Endothelial cell (in vitro differentiated cells): ENCODE measurements at places on chromosomes 6 and 20.

DNA sequence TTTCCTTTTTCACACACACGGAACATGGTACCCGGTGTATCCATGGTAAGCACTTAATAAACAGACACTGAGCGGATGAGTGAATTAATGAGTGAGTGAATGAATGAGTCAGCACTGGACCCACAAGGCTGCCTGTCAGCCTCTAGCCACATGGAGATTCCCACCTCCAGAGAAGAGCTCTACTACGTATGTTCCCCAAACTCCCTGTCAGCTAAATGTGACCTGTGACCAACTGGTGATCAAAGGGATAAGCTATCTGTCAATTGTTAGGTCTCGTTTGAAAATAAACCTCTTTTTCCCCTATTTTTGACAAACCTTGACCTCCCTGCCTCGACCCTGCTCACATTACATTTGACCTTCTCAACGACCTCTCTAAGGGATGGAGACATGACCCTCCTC is 24.5 kb upstream of the TAF8 start:
- DNase-seq, result no peak

DNA sequence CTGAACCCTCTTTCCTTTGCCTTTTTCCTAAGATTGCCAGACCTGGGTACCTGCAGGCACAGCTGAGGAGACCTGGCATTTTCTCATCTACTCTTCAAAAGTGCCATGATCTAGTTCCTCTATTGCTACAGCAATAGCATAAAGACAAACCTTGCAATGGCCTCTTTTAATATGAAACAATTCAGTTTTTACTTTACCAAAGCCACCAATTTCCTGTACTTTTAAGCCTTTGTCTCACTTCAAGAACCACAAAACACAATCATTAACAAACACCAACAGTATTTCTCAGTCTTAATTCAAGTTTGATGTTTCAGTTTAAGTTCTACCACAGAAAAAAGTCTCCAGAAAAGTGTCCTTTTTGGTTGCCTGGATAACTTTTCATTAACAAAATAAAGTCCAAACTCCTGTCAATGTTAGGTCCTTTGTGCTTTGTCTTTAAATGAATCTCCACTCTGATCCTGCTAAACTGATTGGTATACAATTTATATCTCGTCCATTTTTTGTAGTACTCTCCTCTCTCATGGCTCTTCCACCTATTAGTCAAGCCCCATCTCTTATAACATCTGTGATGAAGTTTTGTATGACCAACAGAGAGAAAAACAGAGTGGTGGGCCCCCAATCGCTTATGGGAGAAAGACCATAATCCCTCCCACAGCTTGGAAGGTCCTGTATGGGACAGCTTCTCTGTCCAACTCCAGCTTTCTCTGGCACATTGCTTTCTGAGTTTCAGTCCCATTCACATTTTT is 50.5 kb upstream of the THEMIS start:
- DNase-seq, result no peak

DNA sequence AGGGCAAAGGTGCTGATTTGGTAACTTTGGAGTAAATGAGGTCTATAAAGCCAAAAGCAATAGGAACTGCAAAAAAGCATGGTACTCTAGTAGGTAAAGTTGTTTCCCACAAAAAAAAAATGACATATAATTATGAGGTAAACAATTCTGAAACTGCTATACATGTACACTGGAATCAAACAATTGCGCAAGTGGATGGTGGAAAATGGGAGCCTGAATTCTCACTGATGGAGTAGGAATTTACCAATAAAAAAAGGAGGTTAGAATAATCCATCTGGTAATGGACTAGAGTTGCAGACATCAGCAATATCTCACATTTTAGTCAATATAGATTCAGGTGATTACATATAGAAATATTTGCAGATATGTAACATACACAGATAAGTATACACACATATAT is 5.0 kb upstream of the KAT14 start:
- DNase-seq, result no peak

- no peak for DNase-seq
These were observed 10.7 kb downstream of the SALL4 start for GRCh38 chr20:51791626-51792025.
